ENCODE measurements at places on chromosomes 7 and 10.

DNA sequence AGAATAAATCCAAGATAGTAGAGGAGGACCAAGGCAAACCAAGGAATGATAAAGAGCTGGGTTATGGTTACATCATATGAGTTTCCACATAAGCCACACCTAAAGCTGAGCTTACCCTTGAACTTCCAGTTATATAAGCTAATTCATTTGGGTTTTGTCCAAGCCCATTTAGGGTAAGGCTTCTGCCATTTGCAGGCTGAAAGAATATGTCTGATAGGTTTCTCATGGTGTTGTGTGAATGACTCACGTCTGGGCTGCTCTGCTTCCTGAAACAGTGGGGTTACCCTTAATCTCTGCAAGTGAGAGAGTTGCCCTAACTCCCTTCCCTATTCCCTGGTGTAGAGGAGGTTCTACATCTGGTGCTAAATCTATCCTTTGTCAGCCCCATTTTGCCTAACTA lies 60.8 kb downstream of the PTTG1IP2 start:
- DNase-seq, result no peak

GRCh38 chr7:95126053-95126709 lies 198.2 kb downstream of the PON1 start:
- no peak for DNase-seq

GRCh38 chr7:18116661-18117060 lies 89.0 kb upstream of the PRPS1L1 start:
- DNase-seq, result no peak

GRCh38 chr10:1410032-1410431 lies 327.3 kb downstream of the ADARB2 start:
- DNase-seq, result no peak

DNA sequence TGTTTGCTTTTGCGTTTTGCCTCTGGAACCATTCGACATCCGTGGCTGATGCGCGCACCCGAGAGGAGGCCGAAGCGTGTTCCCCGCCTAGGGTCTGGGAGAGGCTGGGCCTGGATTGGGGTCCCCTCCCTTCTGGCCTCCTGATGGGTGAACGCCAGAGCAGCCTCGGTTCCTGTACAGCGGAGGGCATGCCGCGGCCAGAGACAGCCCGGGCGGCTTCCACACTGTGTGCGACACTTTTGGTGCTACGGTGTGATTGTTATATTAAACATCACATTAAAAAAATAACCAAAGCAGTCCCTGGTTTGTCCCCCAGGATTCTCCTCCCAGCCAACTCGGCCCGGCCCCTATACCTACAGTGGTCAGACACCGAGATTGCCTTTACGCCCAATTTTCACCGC lies 3.7 kb upstream of the HOXA7 start:
- no peak for DNase-seq

DNA sequence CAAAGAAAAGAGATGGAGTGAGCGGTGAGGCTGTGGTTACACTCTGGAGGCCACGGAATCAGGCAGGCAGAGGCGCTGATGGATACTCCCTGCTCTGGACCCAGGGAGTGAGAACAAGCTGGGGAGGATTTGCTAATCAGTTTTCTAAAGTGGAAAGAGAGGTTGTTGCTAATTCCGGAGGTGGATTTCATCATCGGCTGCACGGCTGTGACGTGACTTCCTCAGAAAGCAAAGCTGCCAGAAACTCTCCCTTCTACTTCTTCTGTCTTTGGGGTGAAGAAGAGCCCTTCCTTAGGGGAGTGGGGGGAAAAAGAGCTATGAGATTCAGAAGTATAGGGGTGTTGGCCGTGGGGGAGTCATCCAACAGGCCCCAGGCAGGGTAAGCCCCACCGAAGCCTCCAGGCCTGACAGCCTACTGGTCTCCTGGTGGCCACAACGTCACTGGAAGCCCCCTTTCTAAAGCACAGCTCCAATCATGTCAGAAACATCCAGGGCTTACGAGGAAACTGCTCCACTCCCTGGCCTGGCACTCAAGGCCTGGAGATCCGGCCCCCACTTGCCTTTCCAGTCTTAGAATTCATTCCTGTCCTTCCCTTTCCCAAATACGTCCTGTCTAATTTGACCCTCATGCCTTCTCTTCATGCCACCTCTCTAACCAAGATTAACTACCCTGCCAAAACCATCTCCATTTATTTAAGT lies 114.5 kb downstream of the HIP1 start:
- DNase-seq, result no peak

DNA sequence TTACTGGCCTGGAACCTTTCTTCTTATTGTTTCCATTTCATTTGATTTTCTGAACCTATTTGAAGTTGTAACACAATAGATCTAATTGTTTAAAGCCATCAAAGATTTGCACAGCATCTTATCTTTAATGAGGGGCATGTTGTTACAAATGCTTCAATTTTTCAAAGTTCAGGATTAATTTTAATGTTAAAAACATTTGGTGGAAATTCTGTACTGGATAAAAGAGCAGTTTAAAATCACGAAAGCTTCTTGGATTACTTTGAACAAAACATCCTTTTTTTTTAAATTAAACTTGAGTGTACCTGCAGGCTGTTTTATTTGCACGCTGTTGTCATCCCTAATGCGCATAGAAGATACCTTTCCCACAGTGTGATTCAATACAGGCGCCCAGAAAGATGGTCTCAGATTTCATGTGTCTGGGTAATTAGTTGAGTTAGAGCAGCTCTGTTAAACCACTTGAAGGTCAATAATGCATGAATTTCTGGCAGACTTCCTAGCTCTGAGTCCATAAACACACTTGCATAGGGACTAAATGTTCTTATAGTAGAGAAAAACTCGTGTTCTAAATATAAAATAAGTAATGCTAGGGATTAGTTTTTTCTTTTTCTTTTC lies 29.3 kb upstream of the DDX50 start:
- peak; percentile 97 for DNase-seq

GRCh38 chr10:115968236-115968635 lies 304.8 kb downstream of the GFRA1 start:
- DNase-seq, result no peak

DNA sequence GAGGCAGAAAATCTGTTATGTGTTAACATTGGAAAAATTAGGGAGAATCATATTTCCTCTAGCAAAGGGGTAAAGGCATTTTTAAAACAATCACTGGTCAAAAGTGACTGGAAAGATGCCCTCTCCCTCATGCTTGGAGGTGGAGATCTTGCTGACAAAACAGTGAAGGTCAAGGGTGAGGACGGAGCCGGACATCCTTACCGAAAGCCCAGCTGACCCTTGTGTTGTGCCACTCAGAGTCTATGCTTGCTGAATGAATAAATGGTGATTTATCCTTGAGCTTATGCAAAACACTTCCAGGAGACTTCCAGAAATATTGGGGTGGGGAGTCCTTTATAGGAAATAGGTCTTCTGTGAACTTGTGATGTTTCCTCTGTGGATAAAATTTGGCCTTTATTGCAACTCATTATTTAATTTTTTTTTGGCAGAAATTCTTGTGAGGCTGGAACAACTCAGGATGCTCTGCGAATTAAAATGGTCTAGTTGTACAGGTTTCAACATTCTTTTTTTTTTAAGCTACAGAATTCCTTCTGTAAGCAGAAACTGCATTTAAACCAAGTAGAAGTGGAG lies 28.3 kb upstream of the ELMO1 start:
- DNase-seq, result no peak

DNA sequence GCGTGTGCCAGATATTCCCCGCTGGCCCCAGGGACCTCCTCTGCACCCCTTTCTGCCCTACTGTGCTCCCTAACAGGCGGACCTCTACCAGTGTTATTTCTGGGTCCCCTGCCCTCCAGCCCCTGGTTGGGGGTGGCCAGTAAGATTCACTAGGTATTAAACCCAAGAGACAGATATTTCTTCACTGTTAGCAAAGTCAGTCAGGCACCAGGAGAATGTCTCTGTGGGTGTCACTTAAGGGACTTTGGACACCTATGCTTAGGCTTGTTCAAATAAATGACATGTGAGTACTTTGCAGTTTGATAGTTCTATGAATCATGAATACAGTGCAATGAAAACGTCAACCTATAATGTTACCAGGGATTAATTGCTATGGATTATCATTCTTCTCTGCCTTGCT lies 234.3 kb upstream of the IGFBP3 start:
- DNase-seq, result no peak

DNA sequence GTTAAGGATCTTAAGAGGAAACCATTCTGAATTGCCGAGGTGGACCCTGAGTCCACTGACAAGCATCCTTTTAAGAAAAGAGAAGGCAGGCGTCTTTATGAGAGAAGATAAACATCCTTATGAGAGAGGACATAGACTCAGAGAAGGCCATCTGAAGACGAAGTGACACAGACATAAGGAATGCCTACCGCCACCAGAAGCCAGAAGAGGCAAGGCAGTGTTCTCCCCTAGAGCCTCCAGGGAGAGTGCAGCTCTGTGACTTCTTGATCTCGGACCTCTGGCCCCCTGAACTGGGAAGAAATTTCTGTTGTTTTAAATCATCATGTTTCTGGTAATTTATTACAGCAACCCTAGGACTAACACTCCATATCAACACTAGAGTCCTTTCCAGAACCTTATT lies 25.2 kb upstream of the ING3 start:
- no peak for DNase-seq

DNA sequence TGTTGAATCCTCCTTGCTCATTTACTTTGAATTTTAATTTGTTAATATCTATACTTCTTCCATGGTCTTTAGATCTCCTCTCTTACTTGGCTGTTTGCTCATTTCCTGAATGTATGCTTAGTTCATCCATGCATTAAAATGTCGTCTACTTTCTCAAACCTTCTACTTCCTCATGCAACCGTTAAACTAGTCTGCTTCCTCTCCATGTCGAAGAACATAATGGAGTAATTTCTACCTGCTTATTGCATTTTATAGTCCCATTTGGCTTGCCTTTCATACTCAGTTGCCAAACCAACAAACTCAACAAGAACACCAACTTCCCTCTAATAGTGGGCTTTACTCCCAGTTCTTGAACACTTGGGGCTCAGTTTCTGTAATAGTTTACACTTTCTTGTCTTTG lies 43.8 kb upstream of the SEMA3D start:
- DNase-seq, result no peak

GRCh38 chr7:149621776-149622175 lies 124.2 kb upstream of the ZNF746 start:
- no peak for DNase-seq

DNA sequence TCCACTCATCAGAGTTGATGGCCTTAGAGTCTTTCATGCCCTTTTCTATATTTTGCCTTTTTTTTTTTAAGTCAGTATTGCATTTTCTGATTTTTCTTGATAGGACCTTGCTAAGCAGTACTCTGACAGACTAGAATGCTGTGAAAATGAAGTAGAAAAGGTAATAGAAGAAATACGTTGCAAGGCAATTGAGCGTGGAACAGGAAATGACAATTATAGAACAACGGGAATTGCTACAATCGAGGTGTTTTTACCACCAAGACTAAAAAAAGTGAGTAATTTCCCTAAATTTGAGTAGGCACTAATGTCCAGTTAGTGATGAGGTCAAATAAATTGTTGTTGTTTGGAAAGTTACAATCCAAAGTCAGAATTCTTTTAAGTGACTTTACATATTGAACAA lies 7.4 kb downstream of the NUB1 start:
- no peak for DNase-seq

- no peak for DNase-seq
Observed at GRCh38 chr10:132412316-132413192, 15.6 kb downstream of the PWWP2B start.

DNA sequence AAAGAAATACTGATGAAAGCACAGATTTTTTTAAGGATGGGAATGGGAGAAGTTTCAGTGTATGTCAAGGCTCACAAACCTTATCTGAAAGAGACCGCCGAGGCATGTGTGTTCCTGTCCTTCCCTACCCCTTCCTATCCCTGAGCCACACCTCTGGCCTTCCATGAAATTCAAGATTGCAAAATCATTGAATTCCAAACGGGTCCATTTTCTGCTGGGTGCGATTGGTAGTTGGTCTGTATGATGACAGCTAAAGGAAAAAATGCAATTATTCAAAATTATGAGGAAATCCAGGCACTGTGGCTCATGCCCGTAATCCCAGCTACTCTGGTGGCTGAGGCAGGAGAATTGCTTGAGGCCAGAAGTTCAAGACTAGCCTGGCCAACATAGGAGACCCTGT lies 170.1 kb downstream of the ARHGAP12 start:
- DNase-seq, result no peak

DNA sequence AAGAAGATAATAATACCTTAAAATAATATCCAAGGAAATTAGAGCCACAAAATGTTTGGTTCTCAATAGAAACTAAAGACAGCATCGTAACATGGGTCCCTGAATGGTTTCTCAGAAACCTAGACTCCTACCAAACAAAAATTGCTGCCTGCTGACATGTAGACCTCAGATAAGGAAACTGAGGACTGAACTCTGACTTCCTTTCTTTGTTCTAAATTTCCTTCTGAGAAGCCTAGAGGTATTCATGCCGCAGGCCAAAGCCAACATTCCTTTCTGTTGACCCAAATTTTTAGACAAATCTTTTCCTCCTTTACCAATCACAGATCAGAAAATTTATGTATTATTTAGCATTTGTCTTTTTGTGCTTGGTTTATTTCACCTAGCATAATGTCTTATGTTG lies 816.7 kb upstream of the PHF14 start:
- DNase-seq, result no peak

GRCh38 chr10:78165617-78166016 lies 132.0 kb downstream of the RPS24 start:
- DNase-seq, result peak; percentile 60

DNA sequence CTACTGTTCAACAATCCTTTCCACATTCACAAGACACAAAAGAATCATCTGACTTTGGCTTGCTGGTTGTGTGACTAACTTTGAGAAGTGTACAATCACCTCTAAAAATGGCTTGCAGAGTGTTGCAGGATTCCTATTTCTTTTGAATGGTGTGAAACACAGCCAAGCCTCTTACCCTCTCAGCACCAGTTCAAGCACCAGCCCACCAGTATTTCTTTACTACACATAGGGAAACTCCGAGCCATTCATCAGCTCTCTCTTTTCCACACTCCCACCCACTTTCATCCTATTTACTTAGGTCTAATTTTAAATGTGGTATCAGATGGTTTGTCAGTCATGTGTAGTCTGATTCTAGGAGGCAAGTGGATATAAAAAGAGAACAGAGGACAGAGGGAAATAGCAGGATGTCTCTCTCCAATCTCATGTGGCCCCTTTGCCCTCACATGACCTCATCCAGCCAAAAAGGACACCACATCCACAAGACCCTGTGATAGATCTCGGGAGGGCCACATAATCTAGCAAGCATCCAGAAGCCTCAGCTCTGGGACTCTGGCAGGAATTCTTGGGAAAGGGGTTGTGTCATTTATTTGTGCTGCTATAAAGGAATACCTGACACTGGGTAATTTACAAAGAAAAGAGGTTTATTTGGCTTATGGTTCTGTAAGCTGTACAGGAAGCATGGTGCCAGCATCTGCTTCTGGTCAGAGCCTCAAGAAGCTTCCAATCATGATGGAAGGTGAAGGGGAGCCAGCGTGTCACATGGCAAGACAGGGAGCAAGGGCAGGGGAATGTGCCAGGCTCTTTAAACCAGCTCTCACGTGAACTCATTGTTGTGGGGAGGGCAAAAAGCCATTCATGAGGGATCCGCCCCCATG lies 66.8 kb upstream of the NEBL start:
- DNase-seq, result no peak

GRCh38 chr7:89264126-89264525 lies 468.6 kb upstream of the TEX47 start:
- DNase-seq, result no peak

GRCh38 chr10:89369156-89370105 lies 8.4 kb upstream of the IFIT1B start:
- no peak for DNase-seq

- DNase-seq, result no peak
Observed at GRCh38 chr10:32888161-32888927, 69.7 kb downstream of the ITGB1 start.

All from NCI-H1694 (cell line).